Activated naive CD4-positive, alpha-beta T cell treated with anti-CD3 and anti-CD28 coated beads, Interleukin-2, amount 10 ng/mL, durations not matched to agents 7 days and 5 days (primary cell): ENCODE measurements at places on chromosomes 7 and 10.

- no peak for DNase-seq
These were observed 118.6 kb upstream of the PRSS58 start for GRCh38 chr7:142376356-142376997.

- no peak for DNase-seq
These were observed 1.4 kb downstream of the ANKMY2 start for GRCh38 chr7:16644157-16644556.

DNA sequence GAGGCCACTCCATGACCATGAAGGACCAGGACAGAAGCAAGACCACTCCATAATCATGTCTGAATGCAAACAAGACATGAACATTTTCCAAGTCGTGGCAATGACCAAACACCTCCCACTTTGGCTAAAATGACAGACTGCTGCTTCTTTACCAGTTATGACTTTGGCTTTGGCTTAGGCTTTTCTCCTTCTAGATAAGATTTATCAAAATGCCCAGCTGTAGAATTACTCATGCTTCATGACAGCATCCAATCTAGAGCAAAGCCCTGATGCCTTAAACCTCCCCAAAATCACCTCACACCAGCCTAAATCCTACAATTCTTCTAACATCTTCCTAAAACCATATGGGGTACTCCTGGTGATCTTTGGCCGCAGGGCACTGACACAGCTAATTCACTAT, 102.1 kb downstream of the VPS41 start:
- DNase-seq = no peak

GRCh38 chr10:103605359-103606096, 112.0 kb downstream of the NEURL1 start:
- DNase-seq = peak; percentile 64

DNA sequence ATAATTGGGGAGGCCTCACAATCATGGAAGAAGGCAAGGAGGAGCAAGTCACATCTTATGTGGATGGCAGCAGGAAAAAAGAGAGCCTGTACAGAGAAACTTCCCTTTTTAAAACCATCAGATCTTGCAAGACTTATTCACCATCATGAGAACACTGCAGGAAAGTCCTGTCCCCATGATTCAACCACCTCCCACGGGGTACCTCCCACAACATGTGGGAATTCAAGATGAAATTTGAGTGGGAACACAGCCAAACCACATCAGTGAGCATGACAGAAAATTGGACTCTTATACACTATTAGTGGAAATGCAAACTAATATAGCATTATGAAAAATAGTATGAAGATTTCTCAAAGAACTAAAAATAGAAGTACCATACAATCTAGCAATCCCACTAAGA, 271.2 kb downstream of the MAGI2 start:
- no peak for DNase-seq

DNA sequence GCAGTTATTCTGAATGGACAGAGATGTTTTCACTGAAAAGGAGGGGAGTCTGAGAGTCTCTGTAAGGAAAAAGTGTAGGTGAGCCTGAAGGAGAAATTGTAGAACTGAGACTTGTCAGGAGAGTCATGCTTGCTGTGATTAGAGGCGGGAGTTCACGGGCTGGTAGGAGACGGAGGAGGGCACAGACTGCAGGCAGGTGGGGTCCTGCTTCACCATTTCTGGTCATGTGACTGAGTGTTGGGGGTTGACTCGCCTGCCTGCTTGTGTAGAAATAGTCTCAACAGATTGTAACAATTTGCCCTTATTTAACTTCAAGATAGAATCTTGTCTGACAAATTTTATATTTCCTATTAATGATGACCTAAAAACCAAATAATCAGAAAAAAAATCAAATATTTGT, 70.3 kb downstream of the OGDH start:
- no peak for DNase-seq

- DNase-seq = peak; percentile 59
These were observed 9.0 kb upstream of the TACR2 start for GRCh38 chr10:69425511-69426298.

- DNase-seq = no peak
These were observed 1.8 kb downstream of the CHST12 start for GRCh38 chr7:2405201-2405600.

- no peak for DNase-seq
These were observed 101.9 kb downstream of the EVX1 start for GRCh38 chr7:27344471-27344870.

- no peak for DNase-seq
These were observed 175.1 kb upstream of the HDAC9 start for GRCh38 chr7:18320422-18320821.

DNA sequence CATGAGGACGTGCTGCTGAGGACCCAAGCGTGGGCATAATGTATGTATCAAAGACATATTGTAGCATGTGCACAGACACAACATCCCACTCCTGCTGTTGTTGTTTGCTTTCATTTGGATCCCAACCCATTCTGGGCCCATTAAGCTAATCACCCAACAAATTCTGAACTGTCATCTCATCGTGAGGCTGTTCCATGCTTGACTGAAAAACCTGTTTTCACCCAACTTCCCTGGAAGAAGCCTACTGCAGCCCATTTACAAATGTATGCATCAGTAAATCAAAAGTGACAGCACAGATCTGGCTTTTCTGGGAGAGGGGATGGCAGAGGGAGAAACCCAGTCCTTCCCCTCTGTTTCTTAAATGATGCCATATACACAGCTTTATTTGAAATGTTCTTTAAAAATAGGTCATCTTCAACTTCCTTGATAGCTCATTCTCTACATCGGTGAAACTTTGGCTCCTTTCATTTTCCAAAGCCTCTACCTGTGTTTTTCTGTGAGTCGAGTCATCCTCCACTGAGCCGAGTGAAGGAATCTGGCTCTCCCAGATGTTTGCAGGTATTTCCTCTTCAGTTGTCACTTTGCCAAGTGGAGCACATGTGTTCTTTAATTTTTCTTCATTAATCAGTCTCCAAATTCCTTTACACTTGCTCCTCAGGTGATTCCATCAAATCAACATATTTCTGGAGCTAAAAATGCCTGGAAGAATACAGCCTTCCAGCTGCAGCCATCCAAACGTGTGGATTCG, 151.8 kb downstream of the CHN2 start:
- no peak for DNase-seq

DNA sequence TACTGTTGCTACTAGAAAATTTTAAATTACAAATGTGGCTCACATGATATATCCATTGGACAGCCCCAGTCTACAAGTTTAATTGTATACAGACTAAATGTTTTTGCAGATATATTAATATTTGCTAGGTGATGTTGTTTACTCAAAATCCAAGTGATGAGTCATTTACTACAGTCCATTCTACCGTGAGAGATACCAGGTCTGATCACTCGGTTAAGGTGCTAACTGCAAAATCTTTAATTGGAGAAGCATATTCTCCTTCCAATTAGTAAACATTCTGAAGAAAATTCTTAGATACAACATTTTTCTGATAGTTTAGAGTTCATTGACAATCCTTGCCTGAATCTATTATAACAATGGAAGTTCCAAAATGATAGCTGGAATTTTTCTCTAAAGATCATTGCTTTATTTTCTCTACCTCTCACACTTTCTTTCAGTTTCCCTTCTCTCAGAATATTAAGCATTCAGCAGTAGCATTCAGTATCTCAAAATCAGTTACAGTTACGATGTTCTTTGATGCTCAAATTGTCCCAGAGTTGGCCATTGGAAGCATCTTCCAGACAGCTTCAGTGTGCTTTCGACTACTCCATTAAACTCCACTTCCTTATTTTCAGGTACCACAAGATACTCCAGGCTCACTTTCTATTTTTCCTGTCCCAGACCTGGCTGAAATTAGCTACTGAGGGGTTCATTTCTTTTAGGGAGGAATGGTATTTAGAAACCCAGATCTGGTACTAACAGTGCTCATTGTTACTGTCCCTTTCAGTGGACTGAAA, 2.3 kb downstream of the ABCB1 start:
- DNase-seq = no peak

DNA sequence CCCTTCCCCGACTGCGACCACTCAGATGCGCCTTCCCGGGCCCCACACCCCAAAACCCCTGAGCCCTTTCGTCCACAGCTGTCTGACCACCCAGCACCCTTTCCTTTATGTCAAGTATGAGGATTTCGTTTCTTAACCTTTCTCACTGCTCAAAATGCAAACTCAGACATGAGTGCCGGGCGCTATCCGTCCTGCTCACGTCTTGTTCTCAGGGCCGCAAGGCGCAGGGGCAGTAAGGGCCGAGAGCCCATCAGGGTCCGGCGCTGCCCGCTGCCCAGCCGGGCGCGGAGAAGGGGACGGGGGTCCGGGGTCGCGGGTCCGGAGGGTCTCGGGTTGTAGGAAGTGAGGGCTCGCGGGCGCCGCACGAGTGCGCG, 670 bp upstream of the RBM33 start:
- DNase-seq = no peak

DNA sequence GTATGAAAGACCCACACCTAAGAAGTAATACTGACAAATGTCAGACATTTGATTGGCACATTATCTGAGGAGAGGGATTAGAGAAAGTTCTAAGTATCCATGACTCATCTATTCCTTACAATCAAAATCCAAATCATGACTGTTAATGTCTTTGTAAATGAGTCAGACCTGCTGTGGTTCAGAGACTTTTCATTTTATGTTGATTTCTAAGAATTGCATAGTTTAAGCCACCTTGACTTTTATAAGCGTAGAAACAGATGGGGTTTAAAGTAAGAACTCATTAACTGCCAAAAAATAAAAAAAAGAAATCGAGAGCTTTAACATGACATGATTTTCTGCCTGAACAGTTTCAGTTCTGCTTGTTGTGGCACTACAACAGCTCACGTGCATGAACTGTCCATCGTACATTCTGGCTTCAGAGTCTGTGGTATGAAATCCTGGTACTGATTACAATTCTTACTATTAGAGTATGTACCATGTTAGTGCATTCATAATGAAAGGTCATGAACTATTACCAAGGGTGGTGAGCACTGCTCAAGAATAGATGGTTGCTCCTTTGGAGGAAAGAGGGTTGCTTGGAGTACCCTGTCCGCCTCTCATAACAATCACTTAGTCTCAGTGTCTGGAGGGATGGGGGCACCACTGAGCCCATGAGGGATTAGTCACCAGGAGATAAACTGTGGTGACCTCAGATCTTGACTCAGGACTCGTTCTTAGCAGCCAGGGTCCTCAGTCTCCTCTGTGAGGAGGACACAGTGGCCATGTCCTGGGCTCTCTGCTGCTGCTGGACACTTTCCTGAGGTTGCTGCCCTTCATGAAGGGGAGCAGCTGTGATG, 42.2 kb downstream of the ACSM6 start:
- no peak for DNase-seq

DNA sequence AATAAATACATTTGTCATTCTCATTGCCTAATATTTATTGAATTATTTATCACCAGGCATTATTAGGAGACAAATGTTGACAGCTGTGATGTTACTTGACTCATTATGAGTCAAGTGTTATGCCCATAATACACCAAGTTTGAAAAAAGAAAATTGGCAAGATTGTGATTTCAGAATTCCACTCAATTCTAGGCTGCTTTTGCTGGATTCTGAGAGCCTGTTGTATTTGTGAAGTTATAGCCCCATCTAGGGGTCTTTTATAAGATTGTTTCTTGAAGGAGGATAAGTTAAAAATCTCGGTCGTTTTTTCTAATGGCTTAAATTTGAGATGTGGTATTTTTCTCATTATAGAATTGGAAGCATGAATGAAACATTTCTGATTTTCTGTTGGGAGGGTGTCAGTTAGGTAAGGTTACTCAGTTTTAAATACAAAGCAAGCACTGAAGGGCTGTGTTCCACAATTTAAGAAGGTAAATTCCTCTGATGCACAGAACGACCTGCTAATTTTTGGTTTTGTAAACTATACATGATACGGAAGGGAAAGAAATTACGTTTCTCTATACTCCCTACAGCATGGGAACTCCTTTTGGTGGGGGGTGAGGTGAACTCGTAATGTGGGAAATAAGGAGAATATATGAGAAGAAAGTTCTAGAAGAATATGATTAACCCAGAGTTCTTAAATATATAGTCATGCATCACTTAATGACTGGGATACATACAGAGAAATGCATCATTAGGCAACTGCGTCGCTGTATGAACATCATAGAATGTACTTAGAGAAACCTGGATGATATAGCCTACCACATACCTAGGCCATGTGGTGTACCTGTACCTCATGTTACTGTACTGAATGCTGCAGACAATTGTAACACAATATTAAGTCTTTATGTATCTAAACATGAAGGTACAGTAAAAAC, 2.6 kb downstream of the STK31 start:
- DNase-seq = no peak

- no peak for DNase-seq
These were observed 102.6 kb upstream of the GPR26 start for GRCh38 chr10:123563581-123563855.

DNA sequence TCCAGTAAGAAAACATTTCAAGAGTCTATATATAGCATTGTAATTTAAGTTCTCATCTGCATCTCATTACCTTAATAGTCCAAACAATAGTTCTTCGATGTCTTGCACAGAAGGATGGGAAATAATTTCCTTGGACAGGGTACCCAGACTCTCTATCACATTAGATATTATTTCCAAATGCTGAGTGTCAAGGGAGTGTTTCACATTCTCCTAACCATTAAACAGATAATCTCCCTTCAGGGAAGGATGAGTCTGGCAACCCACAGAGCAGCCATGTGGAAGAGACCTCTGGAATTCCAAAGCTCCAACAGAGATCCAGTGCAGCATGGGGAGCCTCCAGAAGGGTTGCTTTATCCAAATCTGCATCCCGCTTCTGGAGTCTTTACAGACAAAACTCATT, 89.6 kb downstream of the FZD1 start:
- DNase-seq = no peak

DNA sequence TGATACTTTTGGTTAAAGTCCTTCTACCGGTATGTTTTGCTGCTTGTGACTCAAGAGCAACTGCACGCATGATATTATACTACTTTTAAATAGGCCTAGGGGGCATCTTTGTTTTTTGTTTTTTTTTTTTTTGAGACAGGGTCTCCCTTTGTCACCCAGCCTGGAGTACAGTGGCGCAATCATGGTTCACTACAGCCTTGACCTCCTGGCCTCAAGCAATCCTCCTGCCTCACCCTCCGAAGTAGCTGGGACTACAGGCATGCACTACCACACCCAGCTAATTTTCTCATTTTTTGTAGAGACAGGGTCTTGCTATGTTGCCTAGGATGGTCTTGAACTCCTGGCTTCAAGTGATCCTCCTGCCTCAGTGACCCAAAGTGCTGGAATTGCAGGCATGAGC, 80.2 kb downstream of the ZMYND11 start:
- DNase-seq = no peak

GRCh38 chr7:2978408-2978807, 65.3 kb downstream of the CARD11 start:
- DNase-seq = peak; percentile 86

DNA sequence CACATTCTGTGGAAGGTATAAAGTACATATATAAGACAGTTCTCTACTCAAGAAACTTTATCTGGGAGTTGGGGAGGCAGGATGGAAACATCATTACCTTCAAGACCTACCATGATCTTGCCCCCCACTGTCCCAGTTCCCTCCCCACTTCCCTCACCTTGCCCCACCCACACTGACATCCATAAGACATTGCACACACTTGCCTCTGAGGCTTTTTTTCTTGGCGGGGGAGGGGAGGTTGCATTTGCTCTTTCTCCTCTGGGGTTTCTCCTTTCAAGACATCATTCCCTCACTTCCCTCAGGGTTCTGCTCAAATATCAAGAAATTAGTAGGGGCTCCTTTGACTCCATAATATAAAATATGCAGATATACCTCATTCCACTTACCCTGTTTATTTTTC, 276.0 kb downstream of the ARL4A start:
- no peak for DNase-seq
